ENCODE measurements at places on chromosomes 7 and 10.

DNA sequence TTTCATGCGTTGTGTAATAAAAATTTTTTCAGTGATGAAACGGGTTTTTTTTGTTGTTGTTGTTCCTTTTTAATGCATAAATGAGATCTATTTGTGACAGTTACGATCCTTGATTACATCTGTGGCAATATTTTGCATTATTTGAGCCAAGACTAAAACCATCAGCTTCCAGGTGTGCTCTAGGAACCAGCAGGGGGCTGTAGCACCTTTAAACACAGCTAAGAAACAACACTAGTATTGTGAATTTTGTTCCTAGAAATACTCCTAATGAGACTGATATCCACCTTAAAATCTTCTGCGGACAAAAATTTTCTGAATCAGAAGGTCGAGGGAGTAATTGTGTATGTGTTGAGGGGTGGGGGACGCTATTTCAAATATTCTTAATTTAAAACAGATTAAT lies 52.6 kb downstream of the FGFBP3 start:
- peak; percentile 18 for DNase-seq

GRCh38 chr10:75544386-75544785 lies 113.0 kb downstream of the LRMDA start:
- DNase-seq = no peak

- DNase-seq = no peak
These were observed 443.2 kb upstream of the SEMA3A start for GRCh38 chr7:84637568-84638338.

DNA sequence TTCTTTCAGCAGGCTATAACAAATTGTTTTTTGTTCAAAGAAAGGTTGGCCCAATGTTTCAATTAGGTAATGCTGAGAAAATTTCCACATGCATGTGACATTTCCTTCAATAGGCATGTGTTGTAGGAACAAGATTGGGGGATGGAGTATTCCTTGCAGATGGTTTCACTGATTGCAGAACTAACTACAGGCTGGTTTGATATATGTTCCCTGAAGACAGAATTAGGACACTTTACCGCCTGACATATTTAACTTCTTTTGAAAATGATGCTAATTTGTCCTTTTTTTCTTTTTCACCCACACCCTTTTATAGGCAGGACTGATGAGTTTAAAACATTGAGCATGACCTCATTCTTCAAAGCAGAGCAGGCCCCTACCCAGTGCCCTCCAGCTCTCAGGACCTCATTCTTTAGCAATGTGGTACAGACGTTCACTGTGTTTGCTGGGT lies 163.3 kb downstream of the CPED1 start:
- DNase-seq = no peak

- DNase-seq = no peak
These were observed 19.6 kb downstream of the FRMPD2 start for GRCh38 chr10:48254750-48255512.

DNA sequence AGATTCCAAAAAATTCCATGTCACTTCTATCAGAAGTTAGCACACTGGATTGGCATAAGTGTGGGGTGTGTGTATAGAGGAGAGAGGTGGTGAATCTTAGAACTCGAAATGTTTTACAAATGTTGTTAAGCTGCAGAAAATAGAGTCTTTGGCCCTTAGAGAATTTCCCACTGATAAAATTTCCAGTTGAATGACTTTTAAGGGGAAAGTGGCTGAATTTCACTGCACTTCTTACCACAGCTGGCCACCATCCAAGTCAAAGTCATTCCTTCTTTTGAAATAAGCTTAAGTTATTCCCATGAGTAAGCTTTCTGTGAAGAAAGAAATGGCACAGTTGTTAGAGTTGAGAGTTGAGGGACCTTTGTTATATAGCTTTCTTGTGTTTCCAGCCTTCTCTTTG lies 13.9 kb downstream of the VCL start:
- DNase-seq = peak; percentile 46

DNA sequence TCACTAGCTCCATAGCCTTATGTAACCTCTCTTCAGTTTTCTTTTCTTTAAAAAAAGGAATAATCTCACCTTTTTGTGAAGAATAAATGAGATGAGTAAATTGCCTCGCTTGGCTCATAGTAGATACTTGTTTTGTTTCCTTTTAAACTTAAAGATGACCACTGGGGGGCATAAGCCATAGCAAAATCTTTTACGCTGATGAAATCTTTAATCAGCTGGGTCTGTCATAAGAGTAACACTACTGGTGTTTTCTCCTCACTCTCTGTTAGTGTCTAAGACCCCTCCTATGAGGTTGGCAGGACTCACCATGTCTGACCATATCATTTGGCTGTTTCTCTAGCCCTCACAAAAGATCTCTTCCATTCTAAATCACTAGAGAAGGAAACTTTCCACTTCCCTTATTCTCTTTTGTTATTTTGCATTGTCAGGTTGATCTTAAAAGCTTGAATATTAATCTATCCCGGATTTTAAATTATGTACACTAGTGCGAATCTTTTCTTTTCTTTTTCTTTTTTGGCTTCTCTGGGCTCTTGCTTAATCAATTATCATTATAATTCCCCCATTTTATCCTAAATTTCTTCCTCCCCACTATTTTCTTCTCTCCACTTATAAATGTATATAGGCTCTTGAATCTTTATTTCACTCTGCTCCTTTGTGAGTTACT lies 12.5 kb downstream of the STAG3 start:
- DNase-seq = peak; percentile 59

- no peak for DNase-seq
These were observed 166.8 kb downstream of the USP6NL start for GRCh38 chr10:11444531-11445228.

DNA sequence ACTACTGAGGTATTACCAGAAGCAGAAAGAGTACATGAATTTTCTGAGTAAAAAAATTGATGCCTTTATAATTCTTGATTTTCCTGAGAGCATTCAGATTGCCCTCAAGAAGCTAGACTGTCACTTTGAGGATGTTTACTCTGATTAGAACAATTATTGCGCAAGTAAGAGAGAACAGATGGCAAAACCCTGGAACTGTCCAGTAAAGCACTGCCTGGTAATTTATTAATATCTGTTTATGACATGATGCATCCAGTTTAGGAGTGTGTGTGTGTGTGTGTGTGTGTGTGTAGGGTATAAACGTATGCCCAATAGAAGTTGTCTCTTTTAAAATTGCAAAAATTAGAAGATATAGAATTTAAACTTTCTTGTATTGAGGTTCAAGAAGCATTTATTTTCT lies 379.7 kb downstream of the PHTF2 start:
- no peak for DNase-seq

- no peak for DNase-seq
These were observed 39.3 kb downstream of the CALD1 start for GRCh38 chr7:134818613-134819345.

- DNase-seq = no peak
These were observed 373.1 kb downstream of the THSD7A start for GRCh38 chr7:11458736-11459483.

DNA sequence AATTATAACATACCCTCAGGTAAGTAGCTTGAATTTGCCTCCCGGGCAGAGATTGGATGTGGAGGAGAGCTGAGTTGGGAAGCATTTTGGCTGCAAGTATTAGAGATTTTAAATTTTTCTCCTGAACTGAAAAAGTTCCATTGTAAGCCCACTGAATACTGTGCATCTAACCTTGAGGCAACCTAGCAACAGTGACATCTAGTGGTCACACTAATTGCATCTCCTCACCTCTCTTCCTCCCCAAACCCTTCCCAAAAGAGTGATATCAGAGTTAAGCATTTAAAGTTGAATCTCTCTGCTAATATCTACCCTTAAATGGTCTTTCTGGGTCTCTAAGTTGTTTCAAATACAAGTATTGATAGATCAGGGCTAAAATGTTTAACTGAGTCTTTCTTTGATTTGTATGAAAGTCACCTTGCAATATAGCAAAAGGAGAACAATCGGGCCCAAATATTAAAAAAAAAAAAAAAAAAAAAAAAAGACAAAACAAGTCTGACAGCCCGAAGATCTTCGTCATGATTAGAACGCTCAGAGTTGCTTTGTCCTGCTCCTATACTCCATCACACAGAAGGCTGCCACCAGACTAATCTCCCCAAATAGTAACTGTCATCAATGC lies 40.4 kb upstream of the DLX5 start:
- peak; percentile 32 for DNase-seq

GRCh38 chr7:140639366-140640053 lies 1.1 kb downstream of the DENND2A start:
- DNase-seq = no peak

- DNase-seq = no peak
These were observed 5.8 kb upstream of the PLEKHA1 start for GRCh38 chr10:122368502-122369254.

- no peak for DNase-seq
These were observed 49.6 kb downstream of the GRID1 start for GRCh38 chr10:86316990-86317389.

DNA sequence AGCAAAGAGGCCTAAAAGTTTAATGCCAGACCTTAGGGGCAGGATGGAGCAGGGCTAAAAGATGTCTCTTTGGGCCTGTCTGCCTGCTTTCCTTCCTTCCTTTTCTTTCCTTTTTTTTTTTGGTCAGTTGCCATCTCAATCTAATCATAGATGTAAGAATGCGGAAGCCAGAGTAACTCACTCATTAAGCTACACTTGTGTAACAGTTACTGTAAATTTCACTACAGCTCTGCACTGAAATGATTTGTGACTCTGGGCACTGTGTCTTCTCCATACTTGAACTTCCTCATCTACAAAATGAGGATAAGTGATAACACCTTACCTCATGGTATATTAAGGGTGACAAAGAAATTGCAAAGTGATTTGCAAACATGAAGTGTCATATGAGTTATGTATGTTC lies 75.5 kb upstream of the AGK start:
- no peak for DNase-seq

DNA sequence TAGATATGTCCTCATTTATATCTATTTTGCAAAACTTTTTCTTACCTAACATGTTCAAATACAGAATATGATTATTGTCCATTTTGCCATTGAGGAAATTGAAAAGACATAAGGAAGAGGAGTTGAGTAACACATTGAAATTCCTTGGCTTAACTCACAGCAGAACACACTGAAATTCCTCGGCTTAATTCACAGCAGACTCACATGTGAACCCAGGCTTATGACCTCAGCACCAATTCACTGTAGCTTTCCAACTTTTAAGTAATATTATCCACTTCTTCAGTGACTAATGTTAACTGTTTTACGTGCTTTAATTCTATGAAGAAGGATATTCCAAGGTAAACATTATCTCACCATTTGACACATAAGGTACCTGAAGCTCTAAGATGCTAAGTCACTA lies 597.5 kb upstream of the PFKP start:
- no peak for DNase-seq

DNA sequence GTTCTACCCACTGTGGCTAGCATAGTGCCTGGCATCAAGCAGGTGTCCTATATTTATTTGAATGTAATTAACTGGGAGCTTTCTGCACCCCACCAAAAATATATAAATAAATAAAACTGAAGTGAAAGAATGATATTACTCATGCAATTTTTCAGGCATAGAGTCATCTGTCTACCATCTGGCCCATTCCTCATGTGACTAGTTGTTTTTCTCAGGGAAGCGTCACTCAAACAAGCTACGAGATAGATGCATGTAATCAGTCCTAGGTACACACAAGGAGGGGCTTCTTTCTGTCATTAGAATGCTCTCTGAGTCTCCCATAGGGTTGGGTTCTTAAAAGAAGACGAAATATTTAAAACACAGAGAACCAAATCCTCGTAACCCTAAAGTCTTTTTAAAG lies 255.5 kb upstream of the KMT2E start:
- no peak for DNase-seq

DNA sequence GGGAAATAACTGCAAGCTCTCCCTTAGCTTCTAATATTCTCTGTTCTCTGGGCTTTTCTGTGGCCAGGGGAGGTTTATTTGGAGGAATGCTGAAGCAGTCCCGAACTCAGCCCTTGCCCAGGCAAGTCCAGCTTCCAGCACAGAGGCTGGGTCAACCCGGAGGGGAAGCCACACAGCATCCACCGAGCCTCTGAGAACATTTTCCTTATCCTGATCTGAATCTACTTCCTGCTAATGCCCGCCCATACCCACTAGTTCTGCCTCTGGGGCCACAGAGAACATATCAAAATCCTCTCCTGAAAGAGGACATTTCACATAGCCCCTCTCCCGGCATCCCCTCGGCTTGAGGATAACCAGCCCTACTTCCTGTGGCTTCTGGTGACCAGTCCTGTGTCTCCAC lies 31.1 kb downstream of the SH3PXD2A start:
- DNase-seq = no peak

DNA sequence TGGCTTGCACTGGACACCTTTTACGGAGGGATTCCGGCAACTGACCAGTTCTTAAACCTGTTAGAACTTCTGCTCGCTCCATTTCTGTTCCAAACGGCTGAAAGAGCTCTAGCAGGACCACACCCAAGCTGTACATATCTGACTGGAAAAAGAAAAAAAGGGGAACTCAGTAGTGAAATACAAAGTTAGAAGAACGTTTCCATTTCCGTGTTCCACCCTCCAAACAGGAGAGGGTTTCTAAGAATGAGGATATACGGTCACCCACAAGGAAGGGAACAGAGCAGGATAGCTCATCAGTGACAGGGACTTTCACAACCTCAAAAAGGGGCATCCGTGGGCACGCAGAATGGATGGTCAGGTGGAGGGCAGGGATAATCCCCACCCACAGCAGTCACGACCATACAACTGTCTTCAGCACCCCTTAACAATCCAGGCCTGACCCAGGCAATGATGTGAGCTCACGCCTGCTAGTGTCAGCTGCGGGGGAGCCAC lies 4.3 kb upstream of the ANKRD61 start:
- peak; percentile 51 for DNase-seq

DNA sequence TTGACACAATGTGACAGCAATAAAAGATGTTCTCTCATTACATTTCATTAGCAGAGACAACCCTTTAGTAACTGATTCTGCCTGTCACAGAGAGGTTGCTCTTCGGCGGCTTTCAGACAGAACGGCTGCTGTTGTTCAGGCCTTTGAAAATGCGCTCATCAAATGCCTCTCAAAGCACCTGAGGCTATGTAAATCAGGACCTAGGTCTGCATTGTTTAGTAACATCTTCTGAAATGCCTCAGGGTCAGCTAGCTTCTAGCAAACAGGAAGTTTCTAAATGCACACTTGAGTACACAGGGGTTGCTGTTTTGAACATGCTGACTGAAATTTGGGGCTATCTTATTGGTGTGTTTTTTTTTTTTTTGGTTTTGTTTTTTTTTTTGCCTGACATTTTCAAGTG lies 143.3 kb upstream of the DKK1 start:
- DNase-seq = no peak

GRCh38 chr7:66583490-66584110 lies 45.1 kb upstream of the KCTD7 start:
- DNase-seq = no peak

- DNase-seq = no peak
These were observed 78.1 kb upstream of the VWDE start for GRCh38 chr7:12481722-12482121.

DNA sequence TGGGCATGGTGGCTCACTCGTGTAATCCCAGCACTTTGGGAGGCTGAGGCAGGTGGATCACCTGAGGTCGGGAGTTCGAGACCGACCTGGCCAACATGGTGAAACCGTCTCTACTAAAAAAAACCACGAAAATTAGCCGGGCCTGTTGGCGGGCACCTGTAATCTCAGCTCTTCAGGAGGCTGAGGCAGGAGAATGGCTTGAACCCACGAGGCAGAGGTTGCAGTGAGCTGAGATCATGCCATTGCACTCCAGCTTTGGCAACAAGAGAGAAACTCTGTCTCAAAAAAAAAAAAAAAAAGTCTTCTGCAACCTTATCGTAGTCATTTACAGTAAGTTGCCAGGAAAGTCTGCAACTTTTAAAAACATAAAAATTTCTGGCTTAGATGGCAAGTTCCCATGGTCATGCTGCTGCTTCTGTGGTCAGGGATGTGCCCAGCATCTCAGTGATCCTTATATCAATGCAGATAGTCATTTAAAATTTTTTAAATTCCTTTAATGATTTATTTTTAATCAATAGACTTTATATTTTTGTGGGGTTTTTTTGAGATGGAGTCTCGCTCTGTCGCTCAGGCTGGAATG lies 15.6 kb downstream of the SUFU start:
- DNase-seq = no peak
